ENCODE measurements at places on chromosomes 6 and 20.

DNA sequence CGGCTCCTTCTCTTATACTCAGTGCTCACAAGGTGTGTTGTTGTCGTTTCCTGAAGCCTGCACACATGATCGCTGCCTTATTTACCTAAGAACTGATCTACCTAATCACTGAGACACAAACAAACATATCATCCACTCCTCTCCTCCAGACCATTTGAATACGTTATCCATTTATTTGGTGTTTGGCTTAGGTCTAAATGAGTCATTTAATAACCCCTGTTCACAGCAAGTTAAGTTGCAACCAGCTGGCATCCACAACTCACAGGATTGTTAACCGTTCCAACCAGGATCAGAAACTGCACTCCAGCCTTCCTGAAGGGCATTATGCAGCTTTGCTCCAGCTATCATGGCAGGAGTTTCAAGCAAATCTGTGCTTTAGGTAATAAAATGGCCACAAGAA is 511.1 kb upstream of the MAP3K7 start:
- DNase-seq: no peak

- no peak for DNase-seq
Measured at GRCh38 chr6:118085665-118086064, 178.6 kb downstream of the SLC35F1 start.

DNA sequence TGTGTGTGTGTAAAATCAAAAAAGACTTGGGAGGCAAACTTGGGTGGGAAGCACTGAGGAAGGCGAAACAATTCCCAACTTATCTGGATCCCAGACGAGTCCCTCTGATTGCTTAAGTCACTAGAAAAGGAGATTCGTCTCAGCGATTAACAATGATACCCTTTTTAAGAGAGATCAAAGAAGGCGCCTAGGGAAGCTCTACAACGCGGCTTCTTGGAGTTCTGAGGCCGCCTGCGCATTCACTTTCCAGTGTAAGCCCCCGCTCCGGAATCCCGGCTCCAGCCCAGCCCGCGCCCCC is 8.7 kb upstream of the TBX18 start:
- DNase-seq: no peak

GRCh38 chr6:125009578-125009977 is 47.3 kb downstream of the RNF217 start:
- no peak for DNase-seq

DNA sequence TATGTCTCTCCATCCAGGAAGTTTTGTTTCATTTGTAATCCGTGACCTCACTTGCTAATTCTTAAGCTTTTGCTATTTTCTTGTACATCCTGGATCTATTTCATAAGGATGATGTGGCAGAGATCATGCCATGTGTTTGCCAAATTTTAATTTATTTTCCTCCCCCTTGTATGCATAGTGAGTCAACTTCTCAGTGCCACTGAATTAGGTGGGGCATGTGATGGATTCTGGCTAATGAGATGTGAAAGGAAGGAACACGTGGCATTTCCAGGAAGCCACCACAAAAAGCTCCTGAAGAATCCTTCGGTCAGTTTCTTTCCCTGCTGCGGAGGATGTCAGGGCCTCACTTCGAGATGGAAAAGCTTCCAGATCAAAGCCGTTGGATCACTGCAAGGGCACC is 86.2 kb upstream of the PRL start:
- DNase-seq: no peak

DNA sequence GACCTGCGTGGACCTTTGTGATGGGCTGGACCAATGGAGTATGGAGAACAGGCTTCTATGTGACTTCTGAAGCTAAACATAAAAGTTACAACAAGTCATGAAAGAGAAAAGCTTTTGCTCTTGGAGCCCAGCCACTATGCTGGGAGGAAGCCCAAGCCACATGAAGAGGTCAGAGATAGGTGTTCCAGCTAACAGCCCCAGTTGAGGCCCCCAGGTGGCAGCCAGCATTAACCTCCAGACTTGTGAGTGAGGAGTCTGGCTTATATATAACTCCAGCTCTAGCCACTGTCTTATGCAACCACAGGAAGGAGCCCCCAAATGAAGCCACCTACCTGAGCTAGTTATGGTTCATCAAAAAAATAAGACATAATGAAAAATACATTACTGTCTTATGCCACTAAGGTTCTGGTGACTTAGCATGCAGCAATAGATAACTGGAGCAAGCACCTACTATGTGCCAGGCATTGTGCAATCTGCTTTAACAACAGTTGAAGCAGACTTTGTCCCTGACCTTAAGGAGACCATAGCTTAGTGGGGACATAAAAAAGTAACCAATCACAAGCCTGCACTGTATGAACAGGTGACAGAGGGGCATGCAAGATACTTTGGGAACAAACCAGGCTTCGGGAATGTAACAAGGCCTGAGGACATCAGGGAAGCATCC is 599.6 kb downstream of the PTPRT start:
- no peak for DNase-seq

DNA sequence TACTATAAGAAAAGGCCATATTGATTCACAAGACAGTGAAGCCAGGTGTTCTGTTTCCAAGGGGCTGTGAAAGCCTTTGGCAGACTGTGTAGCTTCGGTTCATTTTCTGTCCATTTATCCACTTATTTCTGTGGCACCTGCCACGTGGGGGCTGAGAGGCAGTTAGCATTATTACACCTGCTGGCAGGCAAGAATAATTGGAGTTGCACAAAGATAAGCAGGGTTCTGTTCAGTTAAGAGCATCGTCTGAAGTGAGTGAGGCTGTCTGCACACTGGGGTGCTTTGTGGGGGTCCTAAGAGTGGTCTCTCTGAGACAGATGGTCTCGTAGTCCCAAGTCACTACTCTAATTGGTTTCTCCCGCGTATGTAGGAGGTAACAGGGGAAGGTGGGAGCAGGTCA is 60.6 kb upstream of the CCN6 start:
- no peak for DNase-seq

DNA sequence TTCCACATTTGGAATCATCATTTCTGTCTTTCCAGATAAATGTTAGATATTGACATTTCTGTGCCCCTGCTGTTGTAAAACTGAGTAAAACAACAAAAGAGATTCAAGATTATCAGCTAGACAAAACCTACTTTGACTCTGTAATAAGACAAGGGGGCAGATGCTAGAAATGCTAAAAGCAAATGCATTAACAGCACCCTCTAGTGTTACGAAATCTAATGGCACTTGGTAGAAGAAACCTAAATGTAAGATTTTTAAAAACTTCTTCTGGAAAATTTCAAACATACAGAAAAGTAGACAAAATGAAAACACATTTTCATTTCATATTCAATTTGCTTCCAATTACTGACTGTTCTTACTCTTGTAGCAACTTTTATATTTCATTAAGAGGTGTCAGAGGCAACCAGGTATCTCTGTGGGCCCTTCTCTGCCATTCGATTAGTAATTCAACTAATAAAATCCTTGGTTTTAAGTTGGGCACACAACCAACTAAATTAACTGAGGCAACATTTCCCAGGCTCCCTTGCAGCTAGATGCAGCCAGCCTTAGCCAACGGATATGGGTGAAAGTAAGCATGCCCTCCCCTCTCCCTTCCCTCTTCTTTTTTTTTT is 45.0 kb downstream of the SLC23A2 start:
- DNase-seq: peak; percentile 74

- DNase-seq: no peak
Measured at GRCh38 chr6:68087399-68088133, 547.5 kb upstream of the ADGRB3 start.

GRCh38 chr6:63368347-63368746 is 48.6 kb upstream of the LGSN start:
- no peak for DNase-seq

GRCh38 chr6:36924131-36924530 is 30.4 kb upstream of the PI16 start:
- no peak for DNase-seq

GRCh38 chr6:131225127-131225526 is 89.9 kb downstream of the AKAP7 start:
- DNase-seq: no peak

- DNase-seq: peak; percentile 23
Measured at GRCh38 chr6:14454473-14454775, 336.9 kb downstream of the CD83 start.

GRCh38 chr6:110233770-110234374 is 53.6 kb downstream of the CDC40 start:
- peak; percentile 24 for DNase-seq

- DNase-seq: no peak
Measured at GRCh38 chr6:167877994-167878779, 51.5 kb downstream of the AFDN start.

DNA sequence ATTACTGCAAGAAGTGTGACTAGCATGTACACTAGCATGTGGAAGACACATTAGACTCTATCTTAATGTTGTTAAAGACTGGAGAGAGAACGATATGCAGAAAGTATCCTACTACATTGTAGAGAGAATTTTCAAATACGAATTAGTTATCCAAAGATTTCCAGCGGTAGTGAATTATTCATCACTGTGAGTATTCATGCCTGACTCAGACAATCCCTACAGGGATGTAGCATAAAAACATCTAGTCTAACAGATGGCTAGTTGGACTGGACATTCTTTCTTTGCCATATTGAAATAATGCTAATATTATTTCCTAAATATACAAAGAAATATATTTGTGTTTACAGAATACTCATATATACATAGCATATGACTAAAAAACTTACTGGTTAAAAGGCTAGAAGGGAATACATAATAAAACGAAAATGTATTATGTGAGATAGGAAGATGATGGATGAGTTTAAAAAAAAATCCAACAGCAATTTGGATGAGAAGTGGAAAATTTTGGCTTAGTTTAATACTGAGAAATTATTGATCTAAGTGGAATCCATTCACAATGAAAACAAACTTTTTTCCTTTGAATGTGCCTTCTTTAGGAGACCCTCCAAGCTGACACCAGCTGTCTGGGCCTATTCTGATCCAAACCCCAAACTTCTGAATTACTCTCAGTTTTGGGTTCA is 580.7 kb downstream of the RFPL4B start:
- no peak for DNase-seq

- peak; percentile 26 for DNase-seq
Measured at GRCh38 chr6:41723530-41724227, 11.7 kb downstream of the TFEB start.

DNA sequence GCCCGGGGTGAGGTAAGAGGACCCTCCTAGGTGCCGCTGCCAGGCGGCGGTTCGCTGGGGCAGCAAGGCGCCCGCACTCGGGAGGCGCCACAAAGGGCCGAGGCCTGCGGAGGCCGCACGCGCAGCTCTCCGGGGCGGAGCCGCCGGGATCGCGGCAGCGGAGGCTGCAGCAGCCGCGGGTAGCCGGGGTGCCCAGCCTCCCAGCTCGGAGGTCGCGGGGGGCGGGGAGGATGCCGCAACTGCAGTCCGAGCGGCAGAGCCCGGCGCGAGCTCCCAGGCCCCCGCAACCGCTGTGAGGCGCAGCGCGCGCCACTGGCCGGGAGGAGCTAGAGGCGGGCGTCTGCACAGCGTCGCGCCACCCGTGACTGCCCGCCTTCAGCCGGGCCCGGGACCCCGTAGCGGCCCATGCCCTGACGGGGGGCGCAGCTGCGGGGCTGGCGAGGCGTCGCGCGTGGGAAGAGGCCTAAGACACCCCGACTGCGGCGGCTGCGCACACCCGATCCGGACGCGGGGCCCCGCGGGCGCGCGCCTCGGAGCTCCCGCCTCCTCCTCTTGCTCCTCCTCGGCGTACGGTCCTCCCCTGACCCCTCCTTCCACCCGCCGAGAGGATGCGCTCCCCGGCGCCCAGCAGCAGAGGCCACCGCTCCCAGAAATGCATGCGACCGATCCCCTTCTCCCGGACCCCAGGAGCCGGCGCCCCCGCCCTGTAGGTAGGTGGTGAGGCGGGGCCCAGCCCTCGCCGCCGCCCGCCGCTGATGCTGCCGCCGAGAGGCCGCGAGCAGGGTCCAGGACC is at the start of gene NCOA7:
Gene NCOA7 (plus strand): TSS at position 603 of the 793 bp plus-strand sequence. CDS start 24,395 bp downstream, outside the sequence.
- peak; percentile 84 for DNase-seq

DNA sequence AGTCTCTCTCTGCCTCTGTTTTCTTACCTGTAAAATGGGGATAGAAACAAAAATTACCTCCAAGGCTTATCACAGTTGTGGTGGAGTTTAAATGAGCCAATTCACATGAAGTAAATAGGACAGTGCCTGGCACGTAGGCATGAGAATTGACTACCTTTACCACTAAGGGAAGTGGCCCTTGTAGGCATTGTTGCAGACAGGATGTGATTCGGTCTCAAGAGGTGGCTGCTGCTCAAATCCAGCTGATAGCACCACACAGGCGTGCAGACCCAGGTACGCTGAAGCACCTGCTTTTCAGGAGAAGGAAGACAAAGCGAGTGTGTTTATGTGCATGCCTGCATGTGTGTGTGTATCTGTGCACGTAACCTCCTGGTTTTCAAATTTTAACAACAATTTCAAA is 108.6 kb downstream of the EYA2 start:
- no peak for DNase-seq

GRCh38 chr20:15091421-15092037 is 754.1 kb upstream of the FLRT3 start:
- DNase-seq: no peak

DNA sequence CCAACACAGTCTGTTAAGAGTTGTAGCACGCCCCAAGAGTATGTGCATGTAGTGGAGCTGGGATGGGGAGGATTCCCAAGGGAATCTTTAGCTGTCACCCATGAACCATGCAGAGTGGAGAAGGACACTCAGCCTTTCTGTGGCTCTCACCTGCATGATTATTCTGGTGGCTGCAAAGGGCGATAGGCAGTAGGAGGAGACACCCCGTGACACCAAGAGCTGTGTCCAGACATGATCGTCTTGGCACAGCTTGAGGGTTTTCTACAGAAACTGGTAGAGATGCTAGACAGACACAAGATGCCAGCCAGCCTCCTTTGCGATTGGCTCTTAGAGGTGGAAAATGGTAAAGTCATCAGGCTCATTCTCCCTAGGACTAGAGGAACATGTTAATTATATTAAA is 3.1 kb upstream of the CSE1L start:
- DNase-seq: no peak

- no peak for DNase-seq
Measured at GRCh38 chr20:48107560-48107959, 322.3 kb upstream of the SULF2 start.

GRCh38 chr6:583635-584034 is 73.3 kb downstream of the HUS1B start:
- DNase-seq: no peak

GRCh38 chr6:131262060-131262459 is 126.8 kb downstream of the AKAP7 start:
- no peak for DNase-seq

GRCh38 chr6:105557291-105557690 is 154.4 kb upstream of the PREP start:
- DNase-seq: no peak

- DNase-seq: no peak
Measured at GRCh38 chr20:6439737-6440442, 317.1 kb upstream of the FERMT1 start.

DNA sequence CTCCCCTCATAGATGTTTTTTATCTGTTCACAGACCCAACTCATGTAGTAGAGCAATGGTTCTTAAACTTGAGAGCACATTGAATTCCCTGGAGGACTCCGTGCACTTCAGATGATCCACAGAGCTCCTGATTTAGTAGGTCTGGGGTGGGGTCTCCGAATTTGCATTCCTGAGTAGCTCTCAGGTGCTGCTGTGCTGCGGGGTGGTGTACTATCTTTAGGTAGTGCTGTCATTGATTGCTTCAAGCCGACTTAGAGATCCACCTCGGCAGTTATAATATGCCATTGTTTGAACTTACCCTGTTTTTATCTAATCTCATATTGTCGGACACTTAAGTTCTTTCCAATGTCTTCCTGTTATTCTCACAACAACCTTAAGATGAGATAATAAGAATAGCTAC is 45.0 kb downstream of the BMP2 start:
- no peak for DNase-seq
